ENCODE measurements at places on chromosomes 4 and X.

- no peak for DNase-seq
These were observed 290.2 kb downstream of the ZNF674 start for GRCh38 chrX:46255046-46255445.

DNA sequence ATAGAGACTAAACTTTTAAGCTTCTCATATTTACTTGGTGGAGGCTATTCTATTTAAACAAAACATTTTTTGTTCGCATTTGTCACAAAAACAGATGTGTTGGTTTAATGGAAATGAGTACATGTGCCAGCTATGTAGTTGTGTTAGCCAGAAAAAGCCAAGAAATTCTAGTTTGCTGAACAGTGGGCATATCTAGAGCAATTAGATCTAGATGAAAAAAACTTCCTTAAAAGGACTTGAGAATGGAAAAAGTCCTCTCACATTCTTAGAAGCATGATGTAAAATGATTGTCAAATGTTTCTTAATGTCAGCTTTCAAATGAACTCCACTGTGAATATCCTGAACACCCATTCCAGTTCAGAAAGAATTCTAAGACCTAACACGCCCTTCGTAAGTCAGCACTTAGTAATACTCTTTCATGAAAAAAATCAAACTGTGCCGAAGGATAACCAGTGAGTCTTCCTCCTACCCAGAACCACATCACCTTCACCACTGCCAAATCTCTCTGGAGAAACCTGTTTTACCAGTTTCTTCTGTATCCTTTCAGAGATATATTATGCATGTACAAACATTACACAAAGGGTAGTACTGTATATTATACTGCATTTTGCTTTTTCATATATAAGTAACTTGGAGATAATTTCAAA, 28.2 kb downstream of the PHKA1 start:
- no peak for DNase-seq

- DNase-seq = no peak
These were observed 1251.6 kb upstream of the AGA start for GRCh38 chr4:178693816-178694215.

DNA sequence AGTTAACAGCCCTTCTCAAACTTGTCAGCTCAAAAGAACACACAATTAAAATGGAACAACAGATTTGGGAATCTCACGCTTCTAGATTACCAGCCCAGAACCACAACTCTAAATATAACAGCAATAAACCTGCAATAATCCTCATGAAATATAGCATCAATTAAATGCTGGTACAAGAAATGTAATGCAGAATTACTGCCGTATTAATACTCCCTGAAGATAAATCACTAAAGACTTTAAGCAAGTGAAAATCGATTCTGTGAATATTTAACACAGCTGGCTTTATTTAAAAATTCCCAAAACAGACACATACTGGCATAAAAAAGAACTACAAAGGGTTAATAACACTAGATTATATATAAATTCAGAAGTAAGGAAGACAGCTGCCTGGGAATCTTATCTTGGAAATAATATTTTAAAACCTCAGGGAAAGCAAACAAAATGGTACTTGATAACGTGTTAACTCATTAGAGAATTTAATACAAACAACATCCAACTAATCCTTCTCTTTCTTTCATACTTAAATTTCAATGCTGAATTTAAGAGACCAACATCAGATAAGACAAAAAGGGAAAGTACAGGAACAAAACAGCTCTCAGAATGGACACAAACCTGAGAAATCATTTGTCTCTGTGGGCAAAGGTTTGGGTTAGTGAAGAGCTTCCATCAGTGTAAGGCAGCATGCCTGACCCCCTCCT, 34.7 kb downstream of the APBB2 start:
- DNase-seq = no peak

Data from osteoblast (primary cell).